ENCODE measurements at places on chromosomes 6 and 20.

GRCh38 chr6:4904461-4905025 is 99.3 kb downstream of the RPP40 start:
- DNase-seq: no peak

DNA sequence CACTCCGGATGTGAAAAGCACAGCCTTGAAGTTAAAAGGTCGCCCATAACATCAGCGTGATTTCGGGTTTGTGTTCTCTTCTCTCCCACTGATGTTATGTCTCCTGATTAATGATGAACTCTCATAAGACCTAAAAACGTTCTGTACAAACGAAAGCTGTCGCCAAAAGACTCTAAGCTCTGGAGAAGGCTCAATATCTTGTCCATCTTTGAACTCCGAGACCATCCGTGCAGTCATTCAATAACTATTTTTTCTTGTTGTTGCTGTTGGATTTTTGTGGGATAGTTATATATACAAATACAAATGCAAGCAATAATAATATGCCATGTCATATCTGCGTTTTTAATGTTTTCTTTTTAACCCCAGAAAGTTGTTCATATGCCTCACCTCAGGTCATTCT is 291.8 kb upstream of the MARCKS start:
- no peak for DNase-seq

DNA sequence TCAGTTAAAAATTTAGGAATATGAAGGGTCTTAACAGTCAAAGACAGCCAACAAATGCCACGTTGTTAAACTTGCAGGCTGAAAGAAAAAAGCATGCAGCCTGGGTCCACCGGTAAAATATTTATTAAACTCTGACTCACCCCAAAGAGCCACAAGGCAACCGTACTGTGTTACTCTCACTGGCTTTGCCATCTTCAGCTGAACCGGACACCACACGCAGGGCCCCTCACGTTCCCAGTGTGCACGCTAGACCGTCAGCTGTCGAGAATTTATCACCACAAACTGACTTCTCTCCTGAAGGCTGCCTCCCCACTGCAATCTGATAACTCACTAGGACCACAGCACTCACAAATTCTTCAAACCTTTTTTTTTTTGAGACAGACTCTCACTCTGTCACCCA is 30.7 kb downstream of the HUS1B start:
- DNase-seq: no peak

GRCh38 chr6:36121787-36122494 is 8.4 kb upstream of the MAPK13 start:
- no peak for DNase-seq

GRCh38 chr20:8788831-8789230 is 280.1 kb upstream of the PLCB4 start:
- no peak for DNase-seq

- DNase-seq: no peak
Measured at GRCh38 chr20:48898896-48899530, 22.5 kb upstream of the ARFGEF2 start.

DNA sequence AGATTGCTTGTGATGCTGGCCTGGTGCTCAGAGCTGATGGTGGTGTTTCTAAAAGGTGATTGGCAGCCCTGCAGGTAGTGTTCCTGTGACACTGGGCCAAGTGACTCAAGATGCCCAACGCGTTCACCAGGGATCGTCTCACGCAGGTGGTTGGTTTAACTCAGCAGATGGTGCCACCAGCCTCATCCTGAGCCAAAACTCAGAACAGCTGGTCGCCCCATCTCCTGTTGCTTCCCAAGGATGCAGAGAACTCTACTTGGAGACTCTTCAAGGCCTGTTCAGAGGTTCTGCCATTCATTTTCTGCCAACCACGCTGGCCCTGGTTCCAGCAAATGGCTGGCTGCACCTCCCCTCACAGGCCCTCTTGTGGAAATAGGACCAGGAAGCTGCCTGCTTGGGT is 394.4 kb downstream of the CDH26 start:
- no peak for DNase-seq

- DNase-seq: no peak
Measured at GRCh38 chr6:124872361-124873065, 89.7 kb upstream of the RNF217 start.

DNA sequence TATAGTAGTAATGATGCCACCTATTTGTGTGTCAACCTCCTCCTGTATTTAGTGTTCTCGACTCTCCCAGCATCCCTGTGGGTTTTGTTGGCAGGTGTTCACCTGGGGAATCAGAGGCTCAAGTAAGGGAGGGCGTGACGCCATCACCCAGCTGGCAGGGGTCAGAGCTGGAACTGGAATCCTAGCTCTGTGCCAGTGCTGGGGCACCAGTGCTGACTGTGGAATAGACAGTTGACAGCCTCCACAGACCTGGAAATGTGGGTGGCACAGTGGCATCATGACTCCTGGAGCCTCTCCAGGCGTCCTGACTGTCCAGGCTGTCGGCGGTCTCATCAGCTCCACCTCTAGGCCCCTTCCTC is 102.8 kb downstream of the SYCP2 start:
- DNase-seq: no peak

DNA sequence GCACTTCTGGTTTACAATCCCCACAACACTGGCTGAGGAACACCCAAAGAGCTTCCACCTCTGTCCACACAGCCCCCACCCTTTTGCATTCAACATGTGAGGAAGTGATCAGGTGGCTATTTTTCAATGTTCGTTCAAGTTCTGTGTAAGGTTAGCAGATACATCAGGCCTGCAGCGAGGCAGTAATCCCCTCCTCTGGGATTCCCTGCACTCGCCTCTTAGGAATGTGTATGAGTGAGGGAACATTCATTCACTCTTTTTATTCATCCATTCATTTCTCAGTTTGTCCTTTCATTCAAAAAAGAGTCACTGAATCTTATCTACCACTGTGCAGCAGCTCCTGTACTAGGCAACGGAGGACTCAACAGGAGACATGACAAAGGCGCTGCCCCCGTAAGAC is 236.4 kb upstream of the PRDM1 start:
- DNase-seq: no peak

GRCh38 chr20:801678-802077 is 31.8 kb upstream of the FAM110A start:
- no peak for DNase-seq

- no peak for DNase-seq
Measured at GRCh38 chr6:139679516-139680179, 305.2 kb upstream of the CITED2 start.

DNA sequence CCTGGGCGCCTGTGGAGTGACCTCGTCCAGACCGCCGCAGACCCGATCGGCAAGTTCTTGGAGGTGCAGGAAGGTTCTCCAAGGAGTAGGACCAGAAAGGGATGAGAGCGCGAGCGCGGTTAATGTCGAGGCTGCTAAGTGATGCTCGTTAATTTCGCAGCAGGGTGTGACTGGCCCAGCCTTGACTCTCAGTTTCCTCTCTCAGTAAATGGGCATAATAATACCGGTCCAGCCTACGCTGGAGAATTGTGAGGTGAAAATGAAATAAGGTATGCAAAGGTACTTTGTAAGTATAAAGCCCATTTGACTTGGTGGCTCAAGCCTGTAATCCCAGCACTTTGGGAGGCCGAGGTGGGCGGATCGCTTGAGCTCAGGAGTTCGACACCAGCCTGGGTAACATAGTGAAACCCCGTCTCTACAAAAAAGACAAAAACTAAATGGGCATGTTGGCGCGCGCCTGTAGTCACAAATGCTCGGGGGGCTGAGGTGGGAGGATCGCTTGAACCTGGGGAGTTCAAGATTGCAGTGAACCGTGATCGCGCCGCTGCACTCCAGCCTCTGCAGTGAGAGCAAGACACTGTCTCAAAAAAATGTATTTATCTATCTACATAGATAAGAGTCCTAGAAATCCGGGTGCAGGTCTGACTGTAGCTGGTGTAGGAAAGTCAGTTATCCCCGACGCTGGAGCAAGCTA is 634 bp upstream of the BTBD9 start:
- DNase-seq: no peak

- DNase-seq: no peak
Measured at GRCh38 chr6:82488403-82488802, 124.8 kb downstream of the TPBG start.

GRCh38 chr20:61994546-61994945 is 71.1 kb downstream of the TAF4 start:
- no peak for DNase-seq

DNA sequence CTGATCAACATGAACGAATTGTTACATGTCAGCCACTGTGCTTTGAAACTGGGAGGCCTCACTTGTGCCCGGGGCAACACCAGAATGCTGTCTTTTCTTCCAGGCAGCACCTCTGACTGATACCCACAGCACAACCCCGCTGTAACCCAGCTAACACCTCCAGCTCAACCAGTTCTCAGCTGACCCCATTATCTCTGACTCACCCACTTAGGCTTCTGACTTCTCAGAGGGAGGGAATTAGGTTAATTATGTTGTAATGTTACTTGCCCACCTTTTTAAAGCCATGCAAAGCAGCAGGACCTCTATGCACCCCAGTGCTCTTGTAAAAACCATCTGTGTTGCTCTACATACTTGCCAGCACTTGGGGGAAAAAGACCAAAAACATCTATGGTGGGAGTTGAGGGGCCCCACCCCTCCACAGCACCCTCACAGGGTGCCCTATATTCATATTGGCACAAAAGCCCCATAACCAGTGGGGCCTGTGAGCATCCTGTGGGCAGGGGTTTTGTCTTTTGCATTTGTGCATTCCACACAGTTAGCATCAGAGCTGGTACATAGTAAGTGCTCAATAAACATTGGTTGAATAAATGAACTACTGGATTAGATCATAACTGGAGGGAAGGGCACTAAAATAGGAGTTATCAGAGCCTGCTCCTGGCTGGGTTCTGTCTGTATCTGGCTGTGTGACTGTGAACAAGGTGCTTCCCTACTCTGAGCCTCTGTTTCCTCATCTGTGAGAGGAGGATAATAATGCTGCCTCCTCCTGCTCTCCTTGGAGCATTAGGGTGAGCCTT is 22.3 kb downstream of the BNIP5 start:
- no peak for DNase-seq

DNA sequence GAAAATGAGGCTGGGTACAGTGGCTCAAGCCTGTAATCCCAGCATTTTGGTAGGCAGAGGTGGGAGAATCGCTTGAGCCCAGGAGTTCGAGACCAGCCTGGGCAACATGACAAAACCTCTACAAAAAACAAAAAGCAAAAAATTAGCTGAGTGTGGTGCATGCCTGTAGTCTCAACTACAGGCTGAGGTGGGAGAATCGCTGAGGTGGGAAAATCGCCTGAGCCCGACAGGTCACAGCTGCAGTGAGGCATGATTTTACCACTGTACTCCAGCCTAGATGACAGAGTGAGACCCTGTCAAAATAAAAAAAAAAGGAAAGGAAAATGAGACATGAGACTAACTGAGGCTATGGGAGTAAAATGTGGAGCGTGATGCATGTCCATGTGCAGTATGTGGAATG is 88.0 kb upstream of the CD83 start:
- no peak for DNase-seq

GRCh38 chr6:136383268-136383937 is 93.8 kb upstream of the BCLAF1 start:
- no peak for DNase-seq

- no peak for DNase-seq
Measured at GRCh38 chr6:169171016-169171415, 82.6 kb downstream of the THBS2 start.

DNA sequence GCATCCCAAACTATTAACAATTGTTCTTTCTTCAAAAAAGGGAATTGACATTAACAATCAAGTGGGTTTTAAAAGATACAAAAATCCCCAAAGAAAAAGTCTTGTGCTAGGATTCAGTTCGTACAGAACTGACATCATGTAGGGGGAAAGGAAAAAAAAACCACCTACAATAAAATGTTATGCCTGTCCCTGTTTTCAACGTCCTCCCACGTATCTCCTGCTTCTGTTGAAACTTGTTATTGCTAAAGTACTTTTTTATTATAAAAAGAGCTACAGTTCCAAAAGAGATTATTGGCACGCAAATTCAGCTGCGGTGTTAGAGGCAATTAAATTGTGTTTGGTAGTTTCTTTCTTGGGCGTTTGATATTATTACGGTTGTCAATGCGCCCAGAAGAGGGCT is 102.8 kb upstream of the PHACTR1 start:
- DNase-seq: no peak

- no peak for DNase-seq
Measured at GRCh38 chr6:80519811-80520594, 413.5 kb downstream of the BCKDHB start.

DNA sequence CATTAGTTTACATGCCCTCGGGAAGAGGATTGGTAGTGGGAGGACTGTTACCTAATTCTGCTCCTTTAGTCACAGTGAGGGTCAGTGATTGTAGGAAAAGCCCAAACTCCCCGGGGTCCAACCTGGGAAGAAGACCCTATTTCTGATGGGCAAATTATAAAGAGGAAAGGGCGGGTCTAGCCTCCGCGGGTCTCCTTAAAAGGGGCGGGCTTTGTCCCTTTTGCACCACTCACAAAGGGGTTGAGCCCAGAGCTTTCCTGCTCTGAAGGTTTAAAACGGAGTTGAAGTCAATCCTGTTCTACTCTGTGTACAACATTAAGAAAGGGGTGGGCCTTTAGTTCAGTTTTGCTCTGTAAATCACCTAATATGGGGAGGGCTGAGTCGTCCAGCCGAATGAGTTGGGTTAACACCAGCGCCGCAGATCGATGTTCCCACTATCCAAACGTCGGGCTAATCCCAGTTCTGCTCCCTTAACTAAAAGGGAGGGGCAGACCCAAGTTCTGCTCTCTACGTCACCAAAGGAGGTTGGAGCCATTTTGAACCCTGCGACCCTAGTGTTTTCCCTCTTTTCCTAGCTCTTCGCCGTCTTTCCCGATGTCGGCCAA is 920 bp upstream of the RNF5 start:
- no peak for DNase-seq

DNA sequence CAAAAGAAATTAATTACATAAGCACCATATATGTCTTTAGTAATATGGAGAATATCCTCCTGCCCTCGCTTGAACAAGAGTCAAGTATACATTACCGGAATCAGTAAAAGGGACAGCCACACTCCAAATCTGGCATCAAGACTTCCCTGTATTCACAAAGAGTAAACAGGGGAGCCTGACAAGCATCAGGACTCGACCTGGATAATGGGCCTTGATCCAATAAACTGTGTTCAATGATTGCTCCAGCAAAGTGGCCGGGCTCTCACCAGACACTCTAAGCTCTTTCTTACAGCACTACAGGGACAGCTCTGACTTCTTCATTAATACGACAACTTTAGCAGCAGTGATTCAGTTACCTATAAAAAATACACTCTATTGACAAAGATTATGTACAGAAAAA is 307.9 kb upstream of the POU3F2 start:
- no peak for DNase-seq

DNA sequence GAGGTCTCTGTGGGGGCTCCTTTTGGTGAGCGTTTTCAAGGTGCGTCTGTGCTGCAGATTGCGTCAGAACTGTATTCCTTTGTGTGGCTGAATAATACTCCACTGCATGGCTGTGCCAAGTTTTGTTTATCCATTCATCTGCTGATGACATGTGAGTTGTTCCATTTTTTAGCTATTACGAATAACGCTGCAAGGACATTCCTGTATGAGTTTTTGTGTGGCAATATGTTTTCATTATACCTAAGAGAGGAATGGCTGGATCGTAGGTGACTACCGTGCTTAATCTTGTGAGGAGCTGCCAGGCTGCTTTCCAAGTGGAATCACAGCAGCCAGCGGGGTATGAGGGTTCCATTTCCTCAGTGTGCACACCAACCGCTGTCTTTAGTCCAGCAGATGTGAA is 1.1 kb upstream of the DACT2 start:
- DNase-seq: no peak
